ENCODE measurements at places on chromosomes 3 and 15.

DNA sequence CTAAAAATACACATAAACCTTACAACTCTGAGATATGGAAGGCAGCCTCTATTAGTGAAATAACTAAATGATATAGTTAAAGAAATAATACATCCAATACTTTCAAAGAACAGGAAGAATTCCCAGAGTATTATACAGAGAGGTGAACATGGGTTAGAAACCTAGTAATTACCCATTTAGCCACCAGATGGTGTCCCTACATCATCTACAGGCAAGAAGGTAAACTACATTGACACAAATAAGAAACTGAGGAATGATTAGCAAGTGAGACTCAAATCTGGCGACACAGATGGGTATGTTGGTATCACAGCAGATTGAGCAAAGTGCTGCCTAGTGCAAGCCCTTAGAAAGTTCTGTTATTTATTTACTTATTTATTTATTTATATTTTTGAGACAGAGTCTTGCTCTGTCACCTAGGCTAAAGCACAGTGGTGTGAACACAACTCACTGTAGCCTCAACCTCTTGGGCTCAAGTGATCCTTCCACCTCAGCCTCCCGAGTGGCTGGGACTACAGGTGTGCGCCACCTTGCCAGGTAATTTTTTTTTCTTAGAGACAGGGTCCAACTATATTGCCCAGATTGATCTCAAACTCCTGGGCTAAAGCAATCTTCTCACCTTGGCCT, 28.2 kb downstream of the NEK4 start:
- no peak for DNase-seq

DNA sequence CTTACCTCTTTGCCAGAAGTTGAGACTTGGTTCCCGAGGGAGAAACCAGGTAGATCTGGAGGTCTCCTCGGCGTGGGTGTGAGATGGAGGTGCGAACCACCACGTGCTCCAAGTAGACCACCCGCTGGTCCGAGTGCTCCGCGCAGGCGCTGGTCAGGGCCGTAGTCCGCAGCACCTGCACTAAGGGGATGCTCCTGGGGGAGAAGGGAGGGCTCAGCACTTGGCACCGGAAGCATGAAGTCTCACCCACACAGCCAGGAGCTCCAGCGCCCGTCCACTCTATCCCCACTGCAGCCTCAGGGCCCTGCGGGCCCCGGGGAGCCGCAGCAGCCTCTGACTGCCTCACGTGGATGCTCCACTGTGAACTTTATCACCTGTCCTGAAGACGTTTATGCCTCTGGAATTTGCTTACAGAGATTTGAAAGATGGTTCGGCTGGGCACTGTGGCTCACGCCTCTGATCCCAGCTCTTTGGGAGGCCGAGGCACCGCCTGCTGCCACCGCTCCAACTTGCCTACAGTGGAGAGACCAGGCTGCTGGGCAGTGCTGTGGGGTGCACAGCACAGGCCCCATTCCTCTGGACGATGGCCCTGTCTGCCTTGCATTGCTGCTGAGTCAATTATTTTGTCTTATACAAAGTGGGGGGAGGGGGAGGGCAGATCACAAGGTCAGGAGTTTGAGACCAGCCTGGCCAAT, 75.4 kb upstream of the SNRPA1 start:
- no peak for DNase-seq

- no peak for DNase-seq
Observed at GRCh38 chr3:58681863-58682262, 15.3 kb upstream of the FAM3D start.

DNA sequence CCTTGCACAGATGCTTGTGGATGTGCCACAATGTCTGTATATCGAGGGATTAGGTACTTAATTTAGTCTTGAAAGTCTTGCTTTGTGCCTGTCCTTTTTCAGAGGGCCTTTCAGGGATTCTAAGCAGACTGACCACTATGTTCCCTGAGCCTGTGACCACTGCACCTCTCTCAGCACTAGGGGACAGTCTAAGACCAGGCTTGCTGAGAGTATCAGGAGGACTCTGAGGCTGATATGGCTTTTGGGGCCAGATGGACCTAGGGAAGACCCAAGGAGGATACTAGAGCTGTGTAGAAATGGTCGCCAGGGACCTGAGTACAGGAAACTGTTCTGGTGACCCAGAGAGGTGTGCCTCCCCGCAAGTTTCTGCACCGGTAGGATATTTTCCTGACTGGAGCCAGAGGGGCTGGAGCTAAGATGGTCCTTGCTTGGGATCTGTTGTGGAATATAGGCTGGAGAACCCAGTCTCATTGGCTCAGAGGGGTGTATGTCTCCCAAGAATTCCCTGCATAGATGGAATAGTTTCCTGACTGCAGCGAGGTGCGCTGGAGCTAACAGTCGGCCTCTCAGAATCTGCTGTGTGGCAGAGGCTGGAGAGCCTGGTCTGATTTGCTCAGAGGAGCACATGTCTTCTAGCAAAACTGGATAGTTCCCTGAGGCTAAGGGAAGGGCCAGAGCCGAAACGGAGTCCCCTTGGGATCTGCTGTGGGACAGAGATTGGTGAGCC, 213.2 kb upstream of the DCBLD2 start:
- DNase-seq, result no peak

- DNase-seq, result no peak
Observed at GRCh38 chr15:50110285-50110684, 8.7 kb downstream of the ATP8B4 start.

DNA sequence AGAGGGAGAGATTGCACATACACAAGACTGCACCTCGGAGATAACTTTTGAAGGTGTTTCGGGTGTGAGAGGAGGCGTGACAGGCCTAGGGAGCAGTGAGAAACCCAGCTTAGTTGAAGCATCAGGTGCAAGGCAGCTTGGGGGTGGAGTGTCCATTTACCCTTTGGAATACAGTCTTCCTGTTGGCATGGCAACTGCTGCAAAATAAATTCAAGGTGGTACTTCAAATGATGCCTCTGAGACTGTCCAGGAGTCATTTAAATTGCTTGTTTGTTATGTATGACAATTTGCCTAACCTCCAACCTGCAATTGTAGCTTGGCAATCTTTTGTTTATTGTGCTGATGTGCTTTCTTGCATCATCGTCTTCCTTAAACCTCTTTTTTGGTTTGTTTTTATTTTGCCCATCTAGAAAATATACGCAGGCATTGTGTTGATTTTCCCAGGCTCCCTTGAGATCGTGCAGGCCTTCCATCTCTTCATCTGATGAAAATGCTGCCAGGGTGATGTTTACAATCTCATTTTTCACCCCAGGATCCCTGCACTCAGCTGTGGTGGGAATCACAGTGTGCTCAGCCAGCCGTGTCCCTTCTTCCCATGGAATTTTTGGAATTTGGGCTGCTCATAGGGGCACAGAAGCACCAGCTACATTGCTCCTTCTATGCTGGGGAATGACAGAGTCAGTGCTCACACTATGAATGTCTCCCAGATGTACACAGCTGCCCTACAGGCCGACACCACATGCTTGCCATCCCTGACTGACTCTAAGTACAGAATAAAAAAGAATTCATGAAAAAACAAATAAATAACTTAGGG, 583.1 kb upstream of the CFAP20DC start:
- no peak for DNase-seq

DNA sequence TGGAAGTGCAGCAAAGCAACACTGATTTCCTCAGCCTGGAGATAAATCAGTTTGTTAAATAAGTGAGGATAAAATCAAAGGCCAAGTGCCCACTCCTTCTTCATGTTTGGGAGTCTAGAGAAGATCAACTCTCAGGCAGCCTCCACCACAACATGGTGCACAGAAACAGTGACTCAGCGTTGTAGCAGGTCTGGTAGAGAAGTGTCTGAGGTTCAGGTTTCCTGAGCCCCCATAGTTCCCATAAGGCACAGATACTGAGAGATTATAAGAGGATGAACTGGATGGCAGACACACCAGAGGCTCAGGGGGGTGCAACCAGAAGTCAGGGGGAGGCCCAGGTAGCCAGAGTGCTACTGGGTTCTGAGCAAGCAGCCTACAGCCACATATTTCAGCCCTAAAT, 166.7 kb downstream of the FRMD5 start:
- no peak for DNase-seq

DNA sequence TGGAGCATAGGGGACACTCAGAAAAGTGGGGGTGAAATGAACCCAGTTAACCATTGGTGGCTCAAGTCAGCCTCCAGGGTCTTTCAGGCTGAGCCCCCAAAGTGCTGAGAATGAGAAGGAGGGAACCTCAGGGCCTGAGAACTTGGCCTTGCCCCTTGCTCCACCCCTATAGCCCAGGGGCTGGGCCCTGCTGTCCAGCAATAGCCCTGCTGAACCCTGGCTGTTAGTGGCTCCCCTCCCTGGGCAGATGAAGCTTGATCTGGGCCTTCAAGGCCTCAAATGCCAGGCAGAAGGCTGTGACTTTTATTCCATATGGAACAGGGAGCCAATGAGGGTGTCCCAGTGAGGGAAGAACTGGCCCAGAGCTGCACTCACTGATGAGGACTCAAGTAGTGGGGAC, 16.2 kb downstream of the ADAMTS7 start:
- DNase-seq, result no peak

DNA sequence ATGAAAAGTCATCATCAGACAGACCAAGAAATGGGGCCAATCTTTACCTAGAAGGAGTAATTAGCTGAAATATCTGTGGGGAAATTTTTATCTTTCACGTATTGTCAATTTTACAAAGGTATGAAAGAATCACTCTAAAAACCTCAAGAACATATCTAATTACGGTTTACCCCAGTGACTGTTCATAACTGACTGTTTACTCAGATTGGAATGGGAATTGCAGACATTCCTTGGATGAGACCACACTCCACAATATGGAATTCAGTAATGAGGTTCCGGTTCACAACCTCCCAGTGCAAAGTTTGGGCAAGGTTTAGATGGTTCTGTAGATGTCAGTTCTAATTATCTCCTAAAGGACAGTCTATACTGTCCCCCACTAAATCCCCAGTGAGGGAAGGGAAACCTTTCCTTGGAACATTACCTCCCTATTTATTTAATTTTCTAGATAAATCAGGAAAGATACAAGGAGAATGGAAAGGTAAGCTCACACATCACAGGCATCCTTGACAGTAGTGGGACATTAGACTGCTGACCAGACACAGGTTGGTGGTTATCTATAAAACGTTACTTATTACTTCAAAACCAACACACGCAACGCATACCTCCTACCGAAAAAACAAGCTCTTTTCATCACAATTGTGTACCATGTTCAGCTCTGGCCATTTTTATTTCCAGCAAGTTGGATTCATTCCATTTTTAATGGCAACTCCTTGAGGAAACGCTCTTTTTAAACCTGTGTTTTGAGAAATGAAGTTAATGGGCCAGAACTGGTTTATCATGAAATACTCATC, 129.9 kb downstream of the RORA start:
- DNase-seq, result no peak

DNA sequence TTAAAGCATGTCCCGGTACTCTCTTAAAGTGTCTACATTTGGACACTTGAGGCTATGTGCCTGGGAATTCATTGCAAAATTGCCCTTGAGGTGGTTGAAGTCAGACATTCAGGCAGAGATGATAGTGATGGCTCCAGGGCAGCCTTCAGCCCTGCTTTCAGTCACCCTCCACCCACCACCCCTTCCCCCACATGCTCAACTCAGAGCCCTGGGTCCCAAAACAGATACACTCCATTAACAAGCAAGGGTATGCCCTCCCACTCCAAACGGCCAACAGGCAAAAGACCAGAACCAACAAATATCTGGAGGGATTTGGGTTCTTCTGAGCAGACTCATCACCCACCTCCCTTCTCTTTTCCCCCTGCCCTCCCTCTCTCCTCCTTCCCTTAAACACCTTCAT, 29.9 kb upstream of the VIPR1 start:
- DNase-seq, result no peak

GRCh38 chr3:120855665-120856437, 52.2 kb upstream of the STXBP5L start:
- DNase-seq, result no peak

GRCh38 chr3:61960976-61961375, 399.6 kb downstream of the PTPRG start:
- no peak for DNase-seq

Measured in activated CD4-positive, alpha-beta memory T cell treated with anti-CD3 and anti-CD28 coated beads for 36 hours (primary cell).